ENCODE measurements at places on chromosomes 2 and 18.
A peak's percentile ranks its signal among the peaks of the same experiment; 100 is the strongest.

- DNase-seq = no peak
These were observed 93.7 kb upstream of the EHBP1 start for GRCh38 chr2:62611854-62612253.

GRCh38 chr2:112255875-112256274, 1.0 kb upstream of the ZC3H8 start:
- DNase-seq = no peak

GRCh38 chr2:195458936-195459335, 198.1 kb upstream of the SLC39A10 start:
- DNase-seq = no peak

DNA sequence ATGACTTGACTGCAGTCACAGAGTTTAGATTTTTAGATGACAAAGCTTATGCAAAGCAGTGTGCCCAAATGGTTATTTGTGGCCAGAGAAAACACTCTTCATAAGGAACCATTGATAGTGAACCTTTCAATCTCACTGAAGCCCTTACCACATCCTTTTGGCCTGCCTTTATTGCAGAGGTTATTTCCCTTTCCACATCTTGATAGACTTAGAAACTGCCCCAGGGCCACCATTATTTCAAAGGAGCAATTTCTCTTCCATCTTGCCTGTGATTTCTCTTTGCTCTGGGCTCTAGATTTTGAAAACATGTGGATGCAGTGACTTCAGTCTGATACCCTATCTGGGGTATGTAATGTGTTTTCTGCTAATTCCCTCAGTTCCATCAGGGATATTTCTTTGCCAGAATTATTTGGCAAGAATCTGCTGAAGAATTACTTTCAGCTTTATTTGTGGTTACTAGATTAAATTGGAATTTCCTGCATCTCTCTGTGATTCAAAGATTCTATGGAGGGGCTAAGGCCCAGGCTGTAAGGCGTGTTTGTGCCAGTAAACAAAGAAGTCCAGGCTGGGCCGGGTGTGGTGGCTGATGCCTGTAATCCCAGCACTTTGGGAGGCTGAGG, 51.0 kb downstream of the MOGAT1 start:
- DNase-seq = peak; percentile 88

DNA sequence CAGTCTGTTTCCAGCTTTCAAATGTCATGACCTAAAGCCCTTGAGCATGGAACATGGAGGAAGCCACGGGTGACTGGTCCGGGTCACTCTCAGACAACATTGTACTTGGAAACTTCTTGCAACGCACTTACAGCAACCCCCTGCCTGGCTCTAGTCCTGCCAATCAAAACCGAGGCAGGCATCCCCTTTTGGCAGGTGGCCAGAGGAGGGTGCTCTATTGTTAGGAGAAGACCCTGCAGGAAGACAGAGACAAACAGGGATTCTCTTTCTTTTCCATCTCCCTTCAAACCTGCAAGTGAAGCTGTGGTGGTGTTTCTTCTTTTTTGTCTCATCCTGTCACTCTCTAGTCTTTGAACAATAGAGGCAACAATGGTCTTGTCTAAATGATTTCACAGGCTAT, 667.2 kb downstream of the ZEB2 start:
- DNase-seq = no peak

GRCh38 chr2:12006850-12007249, 260.4 kb downstream of the LPIN1 start:
- DNase-seq = peak; percentile 65

DNA sequence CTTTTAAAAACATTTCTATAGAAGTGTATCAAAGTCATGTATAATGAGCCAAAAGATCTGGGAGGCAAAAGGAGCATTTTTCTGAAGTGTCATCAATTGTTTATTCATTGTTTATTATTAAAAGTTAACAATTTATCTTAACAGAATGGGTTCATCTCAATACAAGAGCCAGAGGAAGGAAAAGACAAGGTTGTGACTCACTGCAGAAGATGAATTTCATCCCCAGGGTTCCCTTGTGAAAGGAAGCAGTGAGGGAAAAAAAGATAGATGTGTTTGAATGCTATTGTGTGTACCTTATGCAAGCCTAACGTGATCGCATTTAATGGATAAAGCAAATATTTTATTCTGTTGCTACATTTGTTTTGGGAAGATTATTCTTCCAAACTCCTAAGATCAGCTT, 286.3 kb downstream of the PIEZO2 start:
- peak; percentile 29 for DNase-seq

DNA sequence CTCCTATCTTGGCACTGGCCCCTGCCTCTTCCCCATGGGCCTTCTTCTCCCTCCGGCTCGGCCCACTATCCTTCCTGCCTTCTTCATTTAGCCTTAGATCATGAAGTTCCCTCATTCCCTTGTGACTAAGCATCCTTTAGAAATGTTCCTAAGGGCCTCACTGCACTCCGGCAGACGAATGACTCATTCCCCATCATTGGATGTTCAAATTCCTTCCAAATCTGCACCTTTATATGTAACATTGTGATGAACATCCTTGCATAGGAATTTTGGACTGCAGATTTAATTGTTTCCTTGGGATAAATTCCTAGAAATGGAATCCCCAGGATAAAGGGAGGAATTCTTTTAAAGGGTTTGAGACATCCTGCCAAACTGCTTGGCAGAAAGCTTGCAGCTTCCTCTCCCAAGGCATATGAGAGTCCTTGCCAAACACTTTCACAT, 19.0 kb downstream of the CRACDL start:
- peak; percentile 94 for DNase-seq

- peak; percentile 76 for DNase-seq
These were observed 118.1 kb downstream of the FHOD3 start for GRCh38 chr18:36415625-36416024.

DNA sequence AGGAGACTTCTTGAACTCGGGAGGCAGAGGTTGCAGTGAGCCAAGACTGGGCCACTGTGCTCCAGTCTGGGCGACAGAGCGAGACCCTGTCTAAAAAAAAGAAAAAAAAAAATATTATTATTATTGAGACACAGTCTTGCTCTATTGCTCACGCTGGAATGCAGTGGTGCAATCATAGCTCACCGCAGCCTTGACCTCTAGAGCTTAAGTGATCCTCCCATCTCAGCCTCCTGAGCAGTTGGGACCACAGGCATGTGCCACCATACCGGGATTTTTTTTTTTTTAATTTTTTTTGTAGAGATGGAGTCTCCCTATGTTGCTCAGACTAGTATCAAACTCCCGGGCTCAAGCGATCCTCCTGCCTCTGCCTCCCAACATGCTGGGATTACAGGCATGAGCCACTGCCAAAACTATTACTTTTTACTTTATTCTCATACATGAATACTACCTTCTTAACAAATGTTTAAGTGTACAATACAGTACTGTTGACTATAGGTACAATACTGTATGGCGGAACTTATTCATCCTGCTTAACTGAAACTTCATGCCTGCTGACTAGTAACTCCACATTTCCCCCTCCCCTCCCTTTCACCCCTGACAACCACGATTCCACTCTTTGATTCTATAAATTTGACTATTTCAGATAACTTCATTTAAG, 15.5 kb downstream of the FBXO11 start:
- peak; percentile 20 for DNase-seq

- DNase-seq = no peak
These were observed 368.8 kb downstream of the PLCL1 start for GRCh38 chr2:198173242-198173641.

DNA sequence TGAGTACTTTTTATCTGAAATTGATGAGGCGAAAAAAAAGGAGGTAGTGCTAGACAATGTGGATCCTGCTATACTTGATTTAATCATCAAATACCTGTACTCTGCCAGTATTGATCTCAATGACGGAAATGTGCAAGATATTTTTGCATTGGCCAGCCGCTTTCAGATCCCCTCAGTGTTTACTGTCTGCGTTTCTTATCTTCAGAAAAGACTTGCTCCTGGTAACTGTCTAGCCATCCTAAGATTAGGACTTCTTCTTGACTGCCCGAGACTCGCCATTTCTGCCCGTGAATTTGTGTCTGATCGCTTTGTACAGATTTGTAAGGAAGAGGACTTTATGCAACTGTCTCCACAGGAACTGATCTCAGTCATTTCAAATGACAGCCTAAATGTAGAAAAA, 453 bp downstream of the KLHL41 start:
- no peak for DNase-seq

- DNase-seq = no peak
These were observed 24.0 kb upstream of the CTIF start for GRCh38 chr18:48514786-48515185.

DNA sequence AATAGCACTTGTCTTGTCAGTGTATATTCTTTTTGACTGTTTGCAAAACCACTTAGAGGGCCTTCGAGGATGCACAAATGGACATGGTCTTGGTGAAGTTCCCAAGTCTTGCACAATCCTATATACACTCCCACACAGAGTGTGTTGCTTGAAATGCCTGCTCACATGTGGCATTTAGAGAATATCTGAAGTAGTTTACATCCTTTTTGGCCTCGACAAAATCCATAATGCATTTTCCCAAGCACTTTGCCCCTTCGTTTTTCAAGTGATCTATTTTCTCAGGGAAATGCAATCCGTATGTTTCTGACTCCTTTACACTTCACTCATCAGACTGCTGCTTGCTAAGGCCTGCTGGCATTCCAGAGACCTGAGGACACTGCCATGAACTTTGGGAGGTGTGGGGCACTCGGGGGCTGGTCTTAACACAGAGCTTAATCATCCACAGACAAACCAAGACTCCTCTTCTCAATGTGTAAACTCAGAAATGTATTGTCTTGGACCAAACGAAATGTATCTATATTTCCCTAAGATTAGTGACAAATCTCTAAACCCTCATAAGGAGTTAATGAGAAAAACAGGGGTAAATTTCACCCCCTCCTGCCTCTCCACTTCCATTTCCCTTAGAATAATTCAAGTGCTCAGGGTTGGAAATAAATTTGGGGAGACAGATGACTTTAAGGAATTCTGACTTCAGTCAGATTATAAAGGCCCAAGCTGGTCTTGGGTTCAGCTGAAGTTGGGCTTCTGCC, 219.3 kb upstream of the APCDD1 start:
- peak; percentile 57 for DNase-seq

GRCh38 chr2:29269095-29269764, 154.0 kb downstream of the CLIP4 start:
- DNase-seq = no peak

DNA sequence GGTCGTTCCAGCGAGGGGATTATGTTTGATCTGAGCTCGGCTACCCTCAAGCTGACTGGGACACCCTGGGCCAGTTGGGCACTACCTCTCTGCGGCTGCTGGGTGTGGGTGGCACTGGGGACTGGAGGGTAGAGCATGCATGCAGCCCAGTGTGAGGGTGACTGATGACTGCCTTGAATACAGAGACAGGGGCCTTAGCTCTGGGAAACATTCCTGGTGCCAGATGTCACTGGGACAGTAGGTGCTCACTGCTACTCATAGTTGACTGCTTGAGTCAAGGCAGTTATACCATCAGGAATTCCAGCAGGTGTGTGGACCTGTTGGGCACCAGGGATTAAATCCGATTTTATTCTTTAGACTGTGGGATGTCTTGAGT, 33.6 kb upstream of the ATP6V1B1 start:
- DNase-seq = peak; percentile 6
